ENCODE measurements at places on chromosomes 11 and 22.

- no peak for DNase-seq
Observed at GRCh38 chr11:47869544-47870393, 21.6 kb upstream of the NUP160 start.

DNA sequence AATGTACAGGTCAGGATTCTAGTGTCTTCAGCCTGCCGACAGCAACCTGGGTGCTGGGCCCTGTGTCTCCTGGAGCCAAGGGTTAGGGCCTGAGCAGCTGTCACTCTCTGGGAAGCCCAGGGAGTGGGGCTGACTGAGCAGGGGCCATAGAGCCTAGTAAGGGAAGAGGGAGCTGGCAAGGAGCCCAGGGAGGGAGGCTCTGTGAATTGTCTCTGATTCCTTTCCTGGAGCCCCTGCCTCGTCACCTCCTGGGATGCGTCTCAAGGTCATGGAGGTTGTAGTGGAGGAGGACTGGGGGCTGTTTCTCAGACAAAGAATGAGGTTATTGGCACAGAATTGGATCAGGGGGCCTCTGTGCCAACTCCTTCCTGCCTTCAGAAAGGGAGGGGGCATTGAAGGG is 11.8 kb downstream of the SOX10 start:
- DNase-seq, result no peak

GRCh38 chr11:46279126-46280099 is 2.0 kb downstream of the CREB3L1 start:
- no peak for DNase-seq

DNA sequence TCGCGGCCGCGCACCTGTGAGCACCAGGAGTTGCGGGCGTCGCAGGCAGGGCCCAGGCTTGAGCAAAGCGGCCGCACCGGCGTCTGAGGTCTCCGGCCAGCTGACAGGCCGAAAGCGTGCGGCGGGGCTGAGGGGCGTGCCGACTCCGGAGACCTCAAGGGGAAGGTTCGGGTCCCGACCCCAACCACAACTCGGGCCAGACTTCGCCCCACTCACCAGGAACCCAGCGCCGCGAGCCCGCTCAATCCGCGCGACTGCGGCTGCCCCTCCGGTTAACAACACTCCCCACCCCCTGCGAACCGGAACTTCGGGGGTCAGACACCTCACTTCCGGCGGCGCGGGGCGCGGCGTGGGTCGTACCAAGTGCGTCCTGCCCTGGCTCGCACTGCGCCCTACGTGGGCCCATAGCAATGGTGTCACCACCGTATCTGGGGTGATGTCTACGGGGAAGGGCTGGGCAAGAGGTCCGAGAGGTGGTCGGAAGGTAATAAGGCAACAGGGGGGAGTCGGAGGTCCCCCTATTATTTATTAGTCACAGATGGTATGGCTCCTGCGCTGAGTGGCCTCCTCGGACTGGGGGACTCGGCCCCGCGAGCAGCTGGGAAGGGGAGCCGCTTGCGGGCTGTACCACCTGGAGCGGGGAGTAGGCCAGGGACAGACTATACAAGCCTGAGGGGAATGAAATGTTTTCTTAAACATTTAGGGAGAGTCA is at the start of gene SYVN1:
Gene SYVN1, minus strand, starts transcription at position 280 of the 712 bp plus-strand sequence. CDS start 918 bp downstream, outside the sequence.
- peak; percentile 76 for DNase-seq

GRCh38 chr22:42621505-42622002 is 6.9 kb upstream of the POLDIP3 start:
- no peak for DNase-seq

- no peak for DNase-seq
Observed at GRCh38 chr22:46413725-46414379, 78.3 kb downstream of the TRMU start.

DNA sequence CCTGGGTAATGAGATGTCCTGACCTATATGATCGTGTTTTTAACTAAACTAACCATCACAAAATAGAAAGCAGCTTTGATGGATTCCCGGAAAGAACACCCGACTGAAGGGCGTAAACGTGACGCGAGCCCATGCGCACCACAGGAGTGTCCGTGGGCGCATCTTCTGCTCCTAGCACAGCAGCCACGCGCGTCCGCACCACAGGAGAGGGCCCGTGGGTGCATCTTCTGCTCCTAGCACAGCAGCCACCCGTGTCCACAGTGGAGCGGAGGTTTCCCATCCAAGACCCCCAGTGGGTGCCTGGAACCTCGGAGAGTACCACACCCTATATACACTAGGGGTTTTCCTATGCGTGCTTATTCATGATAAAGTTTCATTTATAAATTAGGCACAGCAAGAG is 36.1 kb upstream of the NRIP3 start:
- no peak for DNase-seq

- DNase-seq, result no peak
Observed at GRCh38 chr11:76209973-76210930, 4.0 kb upstream of the WNT11 start.

GRCh38 chr22:40919446-40919845 is 31.7 kb upstream of the RBX1 start:
- DNase-seq, result no peak

DNA sequence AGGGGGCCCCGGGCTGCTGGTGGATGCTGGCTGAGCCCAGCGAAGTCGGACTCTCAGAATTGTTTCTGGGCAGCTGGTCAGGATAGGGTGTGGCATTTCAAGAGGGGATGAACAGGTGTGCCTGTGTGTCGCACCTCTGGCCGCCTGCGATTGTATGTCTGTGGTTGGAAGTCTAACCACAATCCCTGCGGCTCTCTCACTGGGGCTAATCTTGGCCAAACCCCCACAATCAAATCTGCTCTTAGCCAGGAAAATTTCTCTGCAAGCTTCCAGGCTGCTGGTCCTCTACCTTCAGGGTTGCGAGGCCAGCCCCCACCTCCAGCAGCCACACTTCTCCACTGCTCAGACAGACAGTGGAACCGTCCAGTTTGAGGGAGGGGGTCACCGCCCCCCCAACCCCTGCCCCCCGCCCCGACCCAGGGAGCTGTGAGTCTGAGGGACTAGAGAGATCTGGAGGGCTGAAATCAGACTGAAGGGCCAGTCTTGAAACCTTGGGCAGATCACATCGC is 953 bp downstream of the ATG16L2 start:
- DNase-seq, result no peak

DNA sequence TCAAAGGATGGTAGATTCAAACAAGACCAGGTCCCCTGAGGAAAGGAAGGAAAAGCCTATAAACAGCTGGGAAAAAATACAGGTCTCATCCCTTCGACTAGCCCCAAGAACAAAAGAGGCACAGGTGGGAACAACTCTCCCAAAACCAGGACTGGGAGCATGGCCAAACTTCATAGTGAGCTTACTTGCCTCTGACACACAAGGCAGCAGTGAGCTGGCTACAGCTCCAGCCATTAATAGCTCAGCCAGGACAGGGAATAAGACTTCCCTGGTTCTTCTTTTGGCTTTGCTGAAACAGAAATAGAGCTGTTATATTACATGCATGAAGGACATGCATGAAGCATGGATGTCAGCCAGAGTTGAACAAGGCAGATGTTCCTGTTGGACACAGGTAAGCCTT is at the start of gene OR10A2:
Gene OR10A2, plus strand, starts transcription at position 97 of the 400 bp plus-strand sequence. CDS start 6,698 bp downstream, outside the sequence.
- DNase-seq, result no peak

- DNase-seq, result no peak
Observed at GRCh38 chr11:90251599-90251998, 28.8 kb upstream of the CHORDC1 start.

GRCh38 chr11:15909937-15910598 is 446.3 kb downstream of the SOX6 start:
- no peak for DNase-seq

DNA sequence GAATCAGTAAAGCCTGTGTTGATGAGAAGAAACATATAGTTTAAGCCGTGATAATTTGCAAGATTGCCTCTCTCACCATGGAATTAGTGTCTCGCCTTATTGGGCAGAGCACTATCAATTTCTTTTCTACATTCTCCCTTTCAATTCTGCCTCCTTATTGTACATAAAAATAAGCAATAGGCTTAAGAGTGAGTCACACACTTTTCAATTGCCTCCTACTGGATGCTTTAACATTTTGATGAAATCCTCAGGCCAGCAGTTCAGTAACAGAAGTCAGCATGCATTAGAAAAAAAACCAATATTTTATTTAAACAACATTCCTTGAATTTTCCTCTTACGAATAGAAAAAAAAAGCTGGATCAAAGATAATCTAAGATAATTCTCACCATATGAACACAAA is 33.8 kb upstream of the VWA5A start:
- no peak for DNase-seq

DNA sequence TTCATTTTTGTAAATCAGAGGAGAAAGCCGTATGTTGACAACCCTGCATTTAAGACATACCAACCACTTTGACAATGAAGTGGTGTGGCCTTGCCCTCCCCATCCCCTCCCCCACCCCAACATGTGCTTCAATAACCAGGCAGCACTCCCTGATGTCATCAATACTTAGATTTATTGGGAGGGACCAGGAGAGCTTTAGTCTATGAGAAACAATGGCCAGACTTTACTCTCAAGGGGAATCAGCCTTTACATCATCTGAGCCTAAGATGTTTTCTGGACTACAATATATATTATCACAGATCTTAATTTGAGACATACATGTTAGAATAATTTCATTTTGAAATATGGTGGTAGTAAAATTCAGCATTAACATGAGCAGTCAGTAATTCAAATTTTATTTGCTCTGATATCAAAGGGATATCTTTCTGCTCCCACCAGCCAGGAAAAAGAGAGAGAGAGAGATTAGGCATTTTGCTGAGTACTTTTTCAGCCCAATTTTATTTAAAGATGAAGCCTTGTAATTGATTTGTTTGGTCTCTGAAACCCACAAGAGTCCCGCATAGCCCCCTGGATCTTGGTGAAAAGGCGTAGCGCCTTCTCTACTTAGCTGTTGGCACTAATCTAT is 38.1 kb downstream of the PARVA start:
- no peak for DNase-seq

DNA sequence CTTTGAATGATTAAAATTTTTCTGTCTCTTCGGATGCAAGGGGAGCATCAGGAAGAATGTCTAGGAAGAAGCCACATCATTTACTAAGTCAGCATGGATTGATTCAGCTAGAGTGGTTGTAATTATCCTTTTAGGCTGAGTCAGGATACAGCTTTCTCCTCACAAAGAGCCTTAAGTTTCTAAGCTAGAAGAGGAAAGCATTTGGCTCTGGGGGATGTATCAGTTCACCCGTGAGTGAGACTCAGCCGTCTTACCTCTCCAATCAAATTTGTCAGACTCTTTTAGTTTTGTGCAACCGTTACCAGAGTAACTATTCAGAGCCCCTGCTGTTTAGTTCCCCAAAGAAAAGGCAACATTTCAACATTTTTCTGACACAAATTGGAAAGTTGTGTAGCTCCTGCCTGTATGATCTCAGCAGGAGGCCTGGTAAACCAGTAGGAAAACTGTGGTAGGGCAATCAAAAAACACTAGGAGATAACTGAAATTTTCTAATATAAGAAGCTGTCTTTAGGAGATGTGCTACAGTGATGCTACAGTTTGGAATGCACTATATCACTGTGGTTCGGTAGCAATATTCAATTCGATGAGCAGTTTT is 432.4 kb upstream of the LUZP2 start:
- DNase-seq, result no peak

- no peak for DNase-seq
Observed at GRCh38 chr11:127454856-127455255, 454.3 kb upstream of the KIRREL3 start.

DNA sequence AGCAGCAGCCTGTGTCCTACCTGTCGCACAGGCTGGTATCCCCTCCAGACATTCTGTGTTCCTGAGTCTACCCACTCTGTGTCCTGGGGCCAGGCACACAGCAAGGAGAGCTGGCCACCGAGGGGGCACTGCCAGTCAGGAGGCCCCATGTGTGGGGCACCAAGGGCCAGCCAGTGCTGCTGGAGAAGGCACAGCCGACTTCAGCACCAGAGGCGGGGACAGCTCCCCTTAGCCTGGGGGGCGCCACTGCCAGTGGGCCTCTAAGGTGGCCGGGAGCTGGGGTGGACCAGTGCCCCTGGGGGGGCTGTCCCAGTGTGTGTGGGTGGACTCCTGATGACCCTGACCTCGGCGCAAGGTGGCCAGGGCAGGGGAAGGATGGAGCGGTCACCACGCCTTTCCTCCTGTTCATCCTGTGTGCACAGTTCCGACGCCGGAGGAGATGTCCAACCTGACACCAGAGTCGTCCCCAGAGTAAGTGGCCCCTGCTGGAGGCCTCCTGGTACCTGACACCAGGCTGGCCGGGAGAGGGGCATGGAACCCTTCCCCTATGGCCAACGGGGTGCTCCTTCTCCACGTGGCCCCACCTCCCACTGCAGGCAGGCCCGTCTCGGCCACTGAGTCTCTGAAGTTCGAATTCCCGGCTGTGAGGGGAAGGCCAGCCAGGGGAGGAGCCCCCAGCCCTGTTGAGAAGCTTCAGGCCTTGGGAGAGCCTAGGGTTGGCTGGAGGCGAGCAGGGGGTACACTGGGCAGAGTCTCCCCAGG is 35.4 kb downstream of the MOB2 start:
- no peak for DNase-seq

DNA sequence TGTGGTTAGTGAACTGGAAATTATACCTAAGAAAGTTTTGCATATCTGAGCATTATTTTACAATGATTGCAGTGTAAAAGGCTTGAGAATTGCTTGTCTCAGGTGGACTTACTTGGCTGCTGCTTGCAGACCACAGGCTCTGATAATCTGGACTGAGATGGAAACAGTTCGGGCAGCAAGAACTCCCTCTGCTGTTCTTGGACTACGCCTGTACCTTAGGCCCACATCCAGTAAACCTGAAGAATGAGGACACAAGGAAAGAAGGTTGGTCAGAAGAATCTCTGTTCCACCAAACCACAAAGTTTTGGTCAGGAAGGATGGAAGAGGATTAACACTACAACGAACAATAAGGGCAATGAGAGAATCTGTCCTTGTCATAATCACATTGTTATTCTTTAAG is 80.1 kb downstream of the C2CD3 start:
- no peak for DNase-seq

DNA sequence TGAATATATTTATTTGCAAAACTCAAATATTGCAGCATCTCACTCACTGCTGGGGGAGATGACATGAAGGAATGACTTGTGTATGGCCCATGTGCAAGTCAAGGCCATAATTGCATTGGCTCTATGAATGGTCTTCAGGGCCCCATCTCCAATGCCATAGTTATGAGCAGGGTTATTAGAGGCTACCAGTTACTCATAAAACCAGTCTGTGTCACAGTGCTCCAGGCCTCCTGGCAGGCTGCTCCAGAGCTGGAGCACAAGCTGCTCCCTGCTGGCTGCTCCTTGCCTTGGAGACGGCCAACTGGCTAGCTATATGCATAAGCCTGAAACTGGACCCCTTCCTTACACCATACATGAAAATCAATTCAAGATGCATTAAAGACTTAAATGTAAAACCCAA is 145.7 kb downstream of the TRPC6 start:
- no peak for DNase-seq

GRCh38 chr11:120208001-120208441 is 2.8 kb upstream of the OAF start:
- DNase-seq, result no peak

DNA sequence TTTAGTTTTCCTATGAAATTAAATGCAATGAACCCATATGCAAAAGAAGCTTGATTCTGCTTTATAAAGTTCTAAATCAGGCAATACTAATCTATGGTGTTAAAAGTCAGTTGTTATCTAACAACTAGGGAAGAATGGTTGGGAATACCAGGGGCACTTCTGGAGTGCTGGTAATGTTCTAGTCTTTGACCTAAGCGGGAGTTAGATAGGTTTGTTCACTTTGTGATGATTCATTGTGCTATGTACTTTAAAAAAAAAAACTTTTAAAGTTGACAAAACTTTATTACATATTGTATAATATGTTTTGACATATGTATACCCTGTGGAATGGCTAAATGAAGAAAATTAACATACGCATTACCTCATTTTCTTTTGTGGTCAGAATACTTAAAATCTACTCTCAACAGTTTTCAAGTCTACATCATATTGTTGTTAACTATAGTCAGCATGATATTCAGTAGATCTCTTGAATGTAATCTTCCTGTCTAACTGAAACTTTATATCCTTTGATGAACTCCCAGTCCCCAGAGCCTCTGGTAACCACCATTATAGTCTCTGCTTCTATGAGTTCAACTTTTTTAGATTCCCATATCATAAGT is 39.2 kb downstream of the BIRC2 start:
- no peak for DNase-seq
